Endothelial cell of coronary artery (primary cell): ENCODE measurements at places on chromosomes 6 and 20. TPM values are rescaled to one million over a fixed set of nuclear protein-coding genes. Genes with fewer than 3 reads are reported as not detected.

Gene BLTP3A
- 4.4 and 7.1 TPM in 2 replicates for total RNA-seq

Gene MLN
- not detected in 2 replicates for total RNA-seq

Gene BPI
- not detected in 2 replicates for total RNA-seq

Gene PTP4A1
- 34.8 and 38.8 TPM in 2 replicates for total RNA-seq

Gene COL19A1
- total RNA-seq = not detected in 2 replicates

Gene SLC23A2
- 11.3 and 14.0 TPM in 2 replicates for total RNA-seq

Gene PGC
- not detected in 2 replicates for total RNA-seq

Gene APOM
- 0.19 and 0.54 TPM in 2 replicates for total RNA-seq

Gene TRIM39
- 7.3 and 7.6 TPM in 2 replicates for total RNA-seq

Gene HLA-DOB
- total RNA-seq = 0.47 TPM in 1 of 2 replicates, not detected in the other

Gene GRIK2
- total RNA-seq = 1.3 TPM in 1 of 2 replicates, not detected in the other

Gene CD93
- total RNA-seq = 442 and 546 TPM in 2 replicates

Gene SLC9A8
- 6.8 and 8.0 TPM in 2 replicates for total RNA-seq

Gene SNAI1
- 1.5 and 2.9 TPM in 2 replicates for total RNA-seq

Gene PCK1
- total RNA-seq = not detected in 2 replicates

Gene PGBD1
- total RNA-seq = 5.9 and 7.1 TPM in 2 replicates

Gene DEF6
- 0.28 and 0.36 TPM in 2 replicates for total RNA-seq

Gene NEDD9
- total RNA-seq = 21.8 and 70.5 TPM in 2 replicates

Gene LTA
- not detected in 2 replicates for total RNA-seq

Gene DCDC2
- not detected in 2 replicates for total RNA-seq

Gene GPX5
- total RNA-seq = not detected in 2 replicates

Gene GSTA3
- not detected in 2 replicates for total RNA-seq

Gene RHAG
- not detected in 2 replicates for total RNA-seq

Gene RBM24
- total RNA-seq = 0.85 and 3.3 TPM in 2 replicates

Gene C20orf204
- 1.9 TPM in 2 replicates for total RNA-seq

Gene PPP1R3G
- total RNA-seq = 0.27 and 1.2 TPM in 2 replicates

Gene BTN1A1
- not detected in 2 replicates for total RNA-seq

Gene CASS4
- total RNA-seq = not detected in 2 replicates

Gene LAMP5
- total RNA-seq = 0.27 TPM in 1 of 2 replicates, not detected in the other

Gene ULBP3
- 9.2 and 15.0 TPM in 2 replicates for total RNA-seq
